NCI-H524 (cell line): ENCODE measurements at places on chromosomes 2 and 18.
A peak's percentile ranks its signal among the peaks of the same experiment; 100 is the strongest.

DNA sequence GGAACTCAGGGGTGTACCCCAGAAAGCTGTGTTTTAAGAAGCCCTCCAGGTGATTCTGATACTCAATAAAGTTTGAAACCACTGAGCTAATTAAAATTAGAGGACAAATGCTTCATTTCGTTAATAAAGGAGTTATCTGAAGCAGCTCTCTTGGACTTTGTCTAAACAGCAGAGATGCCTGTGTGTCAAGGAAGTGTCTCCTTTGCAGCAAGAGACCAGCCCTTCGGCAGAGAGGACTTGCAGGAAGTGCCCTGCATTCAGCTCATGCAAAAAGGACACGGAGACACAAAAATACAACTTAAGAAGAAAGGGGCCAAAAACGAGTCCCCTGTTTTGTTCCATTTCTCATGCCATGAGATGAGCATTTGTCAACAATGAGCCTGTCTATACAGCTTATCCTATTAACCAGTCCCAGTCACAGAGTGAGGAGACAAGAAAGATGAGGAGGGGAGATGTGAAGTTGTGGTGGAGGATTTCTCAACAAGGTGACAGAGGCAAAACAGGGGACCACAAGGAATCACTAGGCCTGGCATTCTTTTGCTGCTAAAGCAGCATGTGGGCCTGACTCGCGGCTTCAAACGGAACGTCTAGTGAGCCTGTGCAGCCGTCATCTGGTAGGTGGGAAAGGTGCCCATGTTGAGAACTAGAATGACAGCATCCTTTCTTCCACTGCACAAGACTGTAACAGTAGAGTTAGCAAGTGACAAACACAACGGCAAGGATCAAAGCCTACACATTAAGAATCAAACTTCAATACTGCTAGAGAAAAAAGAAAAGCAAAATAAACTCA, 152.3 kb downstream of the ANTXR1 start:
- no peak for DNase-seq

GRCh38 chr2:146950361-146950760, 894.5 kb upstream of the ACVR2A start:
- no peak for DNase-seq

DNA sequence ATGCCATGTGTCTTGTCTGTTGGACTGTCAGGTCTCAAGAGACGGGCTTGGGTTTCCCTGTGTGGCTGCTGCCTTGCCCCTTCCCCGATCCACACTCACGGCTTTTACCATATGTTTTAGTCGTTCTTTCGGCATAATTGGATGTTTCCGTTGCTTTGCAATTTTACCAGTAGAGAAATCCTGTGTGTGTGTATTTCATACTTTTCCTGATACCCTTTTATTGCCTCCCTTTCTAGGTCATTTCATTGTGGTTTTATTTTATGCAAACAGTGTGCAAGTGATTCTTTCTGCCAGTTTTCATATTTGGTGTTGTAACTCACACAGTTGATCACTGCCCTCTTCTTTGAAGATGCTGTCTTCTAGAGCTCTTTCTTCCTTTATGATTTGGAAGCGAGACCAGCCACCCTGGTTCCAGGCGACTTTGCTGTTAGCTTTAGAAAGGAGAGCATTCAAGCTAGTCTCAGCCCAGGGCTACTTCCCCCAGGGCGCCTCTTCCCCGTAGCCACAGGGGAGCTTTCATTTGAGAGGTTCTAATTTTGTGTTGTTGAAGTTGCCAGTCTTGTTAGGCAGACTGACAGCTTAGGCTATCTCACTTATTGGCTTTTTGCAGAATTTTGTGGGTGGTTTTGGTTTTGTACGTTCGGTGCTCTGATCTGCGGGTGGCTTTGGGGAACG, 17.0 kb downstream of the SH3BP4 start:
- DNase-seq: peak; percentile 58

DNA sequence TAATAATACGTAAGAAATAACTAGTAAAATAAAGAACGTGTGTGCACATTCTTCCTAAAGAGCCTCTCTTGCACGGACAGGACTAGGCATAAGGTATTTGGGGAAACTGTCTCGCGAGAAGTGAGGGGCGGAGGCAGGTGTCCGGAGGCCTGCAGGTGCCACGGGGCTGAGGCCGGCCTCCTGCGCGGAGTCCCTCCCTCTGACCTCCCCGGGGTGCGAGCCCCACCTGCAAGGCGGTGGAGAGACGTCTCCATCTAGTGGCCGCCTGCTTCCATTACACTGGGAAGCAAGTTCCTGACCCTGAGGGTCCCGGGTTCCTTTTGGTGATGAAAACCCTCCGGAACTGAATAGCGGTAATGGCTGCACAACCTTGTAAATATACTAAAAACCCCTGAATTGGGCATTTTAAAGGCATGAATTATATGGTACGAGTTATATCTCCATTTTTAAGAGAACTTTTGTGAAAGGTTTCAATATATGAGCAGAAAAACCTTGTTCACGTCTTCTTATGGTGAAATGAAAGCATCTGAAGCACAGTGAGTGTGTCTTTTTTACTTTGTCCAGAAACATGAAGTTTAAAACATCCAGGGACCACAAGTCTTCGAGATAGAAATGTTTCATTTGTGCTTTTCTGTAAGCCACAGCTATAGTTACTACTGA, 35.5 kb upstream of the CTDP1 start:
- peak; percentile 68 for DNase-seq

GRCh38 chr18:26502823-26503222, 45.5 kb downstream of the KCTD1 start:
- no peak for DNase-seq

DNA sequence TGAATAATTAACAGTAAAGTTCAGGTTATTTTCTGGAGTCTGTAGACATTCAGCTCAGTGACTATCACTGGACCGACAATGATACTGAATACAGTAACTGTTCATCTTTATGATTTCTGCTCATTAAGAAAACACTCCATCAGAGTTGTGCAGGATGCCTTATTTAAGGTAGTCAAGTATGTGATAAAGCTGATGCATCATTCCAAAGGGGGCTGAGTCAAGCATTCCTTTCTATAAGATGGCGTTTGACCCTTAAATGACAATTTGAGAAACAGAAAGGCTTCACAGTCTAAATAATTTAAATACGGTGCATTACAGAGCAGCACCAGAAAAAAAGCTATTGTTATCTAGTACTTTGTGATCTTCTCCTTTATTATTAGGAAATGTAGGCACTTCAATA, 131.1 kb downstream of the CDH2 start:
- DNase-seq: no peak

DNA sequence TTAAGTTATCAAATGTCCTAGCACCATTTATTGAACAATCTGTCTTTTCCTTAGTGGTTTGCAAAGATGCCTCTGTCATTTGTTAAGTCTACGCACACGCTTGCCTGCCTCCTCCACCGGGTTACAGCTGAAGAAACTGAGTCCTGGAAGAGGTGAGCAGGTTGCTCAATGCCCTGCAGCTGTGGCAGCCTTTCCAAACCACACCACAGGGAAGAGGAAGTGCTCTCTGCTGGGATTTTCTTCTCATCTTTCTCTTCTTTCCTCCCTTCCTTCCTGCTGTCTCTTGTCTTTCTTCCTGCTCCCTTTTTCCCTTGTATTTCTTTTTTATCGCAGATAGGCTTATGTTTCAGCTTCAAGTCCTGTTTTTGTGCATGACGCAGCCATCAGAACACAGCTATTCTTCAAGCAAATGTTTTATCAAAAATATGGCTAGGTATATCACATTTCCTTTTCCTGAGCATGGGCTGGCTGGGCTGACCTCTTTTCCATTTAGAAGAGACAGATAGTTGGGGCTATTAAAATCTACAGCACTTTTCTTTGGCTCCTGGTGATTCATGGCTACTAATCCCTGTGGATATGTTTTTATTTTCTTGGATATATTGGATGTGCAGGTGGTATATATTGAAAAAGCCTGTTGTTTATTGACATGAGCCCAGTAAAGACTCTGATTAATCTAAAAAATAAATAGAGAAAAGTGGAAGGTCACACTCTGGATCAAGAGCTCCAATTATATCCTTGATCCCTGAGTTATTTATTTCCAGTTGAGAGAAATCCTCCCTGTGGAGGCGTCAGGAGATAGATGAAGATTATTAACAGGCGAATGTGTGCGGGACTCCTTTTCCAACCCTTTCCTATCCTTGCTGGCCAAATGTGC, 214.6 kb downstream of the TSN start:
- DNase-seq: no peak

- DNase-seq: no peak
Measured at GRCh38 chr18:32019251-32019948, 775 bp downstream of the RNF125 start.

DNA sequence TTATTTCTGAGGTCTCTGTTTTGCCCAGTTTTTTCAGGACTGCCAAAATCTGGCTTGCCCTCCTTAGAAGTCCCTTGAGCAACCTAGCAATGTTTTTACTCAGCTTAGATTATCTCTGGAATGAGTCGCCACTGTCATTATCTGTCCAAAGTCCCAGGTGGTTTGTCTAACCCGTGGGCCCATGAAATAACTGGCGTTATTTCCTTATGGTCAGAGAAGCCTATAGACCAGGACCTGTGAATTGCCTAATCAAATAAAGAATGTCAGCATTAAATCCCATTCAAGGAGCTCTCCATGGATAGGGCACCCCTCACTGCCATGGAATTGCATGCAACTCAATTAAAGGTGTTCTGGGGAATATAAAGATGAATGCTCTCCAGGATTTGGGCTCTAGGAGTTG, 373.9 kb downstream of the SETBP1 start:
- no peak for DNase-seq

GRCh38 chr2:241272303-241273209, 42.9 kb downstream of the HDLBP start:
- no peak for DNase-seq
